ENCODE measurements at places on chromosomes 2 and 18.

- no peak for DNase-seq
These were observed 438.0 kb upstream of the ID2 start for GRCh38 chr2:8243748-8244400.

DNA sequence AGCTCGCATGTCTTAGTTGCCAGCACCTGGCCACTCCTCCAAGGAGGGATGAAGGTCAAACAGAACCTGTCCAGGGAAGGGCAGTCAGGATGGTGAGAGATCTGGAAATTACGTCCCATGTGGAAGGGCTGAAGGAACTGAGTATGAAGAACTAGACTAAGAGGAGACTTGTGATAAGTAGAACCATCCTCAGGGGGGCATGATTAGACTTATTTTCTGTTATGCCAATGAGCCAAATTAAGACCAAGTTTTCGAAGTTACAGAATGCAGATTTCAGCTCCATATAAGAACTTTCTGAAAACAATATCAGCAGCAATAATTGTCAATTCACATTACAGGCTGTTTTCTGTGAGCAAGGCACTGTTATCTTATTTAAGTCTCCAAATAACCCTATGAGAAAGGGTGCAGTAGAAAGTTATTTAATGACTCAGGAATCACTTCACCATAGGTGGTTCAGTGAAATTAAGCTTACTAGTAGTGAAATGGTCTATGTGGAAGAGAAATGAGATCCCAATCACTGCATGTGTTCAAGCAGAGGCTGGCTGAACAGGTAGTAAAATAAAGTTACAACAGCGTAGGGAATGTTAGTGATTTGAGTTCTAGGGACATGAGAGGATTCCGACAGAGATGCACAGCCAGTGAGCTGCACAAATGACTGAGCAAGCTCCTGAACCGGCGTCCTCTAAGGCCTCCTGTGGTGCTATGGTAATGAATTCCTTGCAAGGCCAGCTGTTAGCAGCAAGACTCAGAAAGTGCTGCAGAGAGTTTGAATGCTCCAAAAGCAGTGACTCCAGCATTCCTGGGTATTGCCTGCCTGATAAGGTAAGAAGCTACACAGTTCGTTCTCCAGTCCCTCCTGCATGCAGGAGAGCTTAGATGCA is 4.5 kb upstream of the DYM start:
- peak; percentile 8 for DNase-seq

- no peak for DNase-seq
These were observed 28.6 kb upstream of the NEMP2 start for GRCh38 chr2:190563109-190563508.

DNA sequence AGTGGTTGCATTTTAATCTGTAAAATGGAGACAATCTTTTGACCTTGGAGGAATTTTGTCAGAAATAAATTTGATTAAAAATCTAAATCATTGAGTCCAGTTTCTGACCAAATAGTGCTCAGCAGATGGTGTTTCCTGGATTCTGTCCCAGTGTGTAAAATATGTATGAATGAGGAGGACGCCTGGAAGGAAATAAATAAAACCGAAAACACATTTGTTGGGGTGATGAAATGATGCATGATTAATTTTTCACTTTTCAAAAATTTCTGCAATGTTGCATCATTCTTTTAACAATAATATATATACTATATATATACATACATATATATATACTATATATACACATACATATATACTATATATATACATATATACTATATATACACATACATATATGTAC is 261.1 kb upstream of the TRIB2 start:
- no peak for DNase-seq

GRCh38 chr2:52395912-52396311 is 1364.0 kb upstream of the NRXN1 start:
- no peak for DNase-seq

GRCh38 chr2:179211355-179211754 is 53.3 kb downstream of the SESTD1 start:
- no peak for DNase-seq

DNA sequence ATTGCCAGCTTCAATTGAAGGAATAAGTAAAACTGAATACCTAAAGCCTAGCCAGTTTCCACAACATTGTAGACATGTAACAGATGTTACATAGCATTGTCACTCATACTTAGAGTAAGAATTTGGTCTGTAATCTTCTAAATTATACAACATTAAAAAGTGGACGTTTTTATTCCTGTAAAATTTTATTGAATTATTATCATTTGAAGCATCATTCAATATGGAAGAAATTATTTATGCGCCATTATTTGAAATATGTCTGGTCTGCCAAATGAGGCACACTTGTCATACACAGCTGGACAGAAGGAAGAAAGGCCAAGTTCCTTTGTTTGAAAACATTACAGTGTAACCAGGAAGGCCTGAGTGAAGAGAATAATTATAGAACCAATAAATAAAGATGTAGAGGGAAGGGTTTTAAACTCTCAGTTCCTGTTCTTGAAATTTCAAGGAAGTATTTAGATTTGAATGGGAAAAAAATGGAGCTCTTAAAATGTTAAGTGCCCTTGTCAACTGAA is 575.5 kb downstream of the LRRTM4 start:
- no peak for DNase-seq
